Activated CD8-positive, alpha-beta memory T cell treated with anti-CD3 and anti-CD28 coated beads for 48 hours (primary cell): ENCODE measurements at places on chromosomes 7 and 10.

DNA sequence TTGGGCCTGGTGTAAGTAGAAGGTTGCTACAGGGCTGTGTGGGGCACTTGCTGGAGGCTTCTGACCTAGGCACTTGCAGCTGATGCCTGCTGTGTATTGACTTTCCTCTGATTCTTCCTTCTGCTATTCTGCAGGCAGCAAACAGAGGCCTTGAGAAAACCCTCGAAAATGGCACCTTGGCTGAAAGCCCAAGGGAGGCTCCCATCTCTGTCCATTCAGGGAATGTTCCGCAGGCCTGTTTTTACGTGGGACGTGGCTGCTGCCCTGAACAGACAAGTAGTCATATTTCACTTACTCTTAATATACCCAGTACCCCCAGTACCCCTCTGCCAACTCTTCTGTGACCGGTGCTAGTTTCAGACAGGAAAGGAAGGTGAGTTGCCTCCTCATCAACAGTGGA lies 664.7 kb downstream of the INHBA start:
- DNase-seq: no peak

- DNase-seq: no peak
Observed at GRCh38 chr10:13136651-13137050, 24.7 kb upstream of the MCM10 start.

DNA sequence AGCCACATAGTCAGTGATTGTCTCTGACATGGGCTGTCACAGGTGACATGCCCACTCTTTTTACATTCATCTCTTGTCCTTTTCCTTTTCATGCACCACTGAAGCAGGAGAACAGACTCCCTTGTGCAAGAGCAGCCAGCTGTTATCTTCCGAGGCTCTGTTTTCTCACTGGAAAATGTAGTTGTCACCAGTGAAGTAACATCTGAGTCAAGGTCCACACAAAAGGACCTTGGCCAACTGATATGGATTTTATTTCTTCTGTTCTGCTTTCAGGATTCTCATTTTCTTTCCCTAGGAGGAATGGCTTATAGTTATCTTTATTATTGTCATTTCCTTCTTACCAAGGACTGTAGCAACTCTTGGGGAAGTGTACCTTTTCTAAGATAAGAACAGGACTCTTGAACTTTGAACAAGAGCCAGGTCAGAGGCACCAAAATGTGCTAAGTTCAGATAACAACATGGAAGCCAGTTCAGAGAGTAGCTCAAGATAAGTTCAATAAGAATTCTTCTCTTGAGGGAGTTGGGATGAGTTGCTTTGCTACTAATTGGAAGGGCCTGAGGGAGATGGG lies 22.7 kb downstream of the AVPI1 start:
- no peak for DNase-seq

DNA sequence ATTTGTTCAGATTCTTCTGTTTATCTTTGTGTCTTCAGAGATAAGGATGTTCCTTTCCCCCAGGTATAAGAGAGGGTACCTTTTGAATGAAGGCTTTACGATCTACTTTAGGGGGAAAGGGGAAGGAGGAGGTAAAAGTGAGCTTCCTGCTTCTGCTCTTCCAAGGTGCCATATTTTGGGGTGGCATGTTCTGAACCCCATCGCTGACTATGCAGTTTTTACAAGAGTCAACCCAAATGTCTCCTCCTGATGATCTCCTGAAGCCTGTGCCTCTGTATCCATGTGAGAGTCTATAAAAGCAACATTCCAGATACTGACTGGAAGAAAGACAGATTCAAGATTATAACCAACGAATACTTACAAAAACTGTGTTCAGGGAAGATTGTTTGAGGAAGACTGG lies 102.5 kb downstream of the ZNF277 start:
- DNase-seq: no peak

DNA sequence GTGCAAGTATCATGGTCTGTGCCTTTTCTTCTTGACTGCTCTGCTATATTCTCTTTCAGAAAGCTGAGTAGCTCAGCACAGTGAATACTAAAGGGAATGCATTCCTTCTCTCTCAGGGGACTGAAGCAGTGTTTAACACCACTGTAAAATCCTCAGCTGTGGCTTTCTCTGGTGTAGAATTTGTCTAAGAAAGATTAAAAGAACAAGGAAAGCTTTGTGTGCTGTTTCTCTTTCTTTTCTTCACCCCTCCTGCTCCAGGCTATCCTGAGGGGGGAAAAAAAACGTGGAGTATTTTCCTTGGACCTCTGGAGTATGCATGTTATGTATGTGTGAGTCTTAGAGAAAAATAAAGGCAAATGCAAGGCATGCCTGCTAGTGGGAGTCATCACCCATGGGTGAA lies 383.9 kb downstream of the AUTS2 start:
- DNase-seq: no peak

DNA sequence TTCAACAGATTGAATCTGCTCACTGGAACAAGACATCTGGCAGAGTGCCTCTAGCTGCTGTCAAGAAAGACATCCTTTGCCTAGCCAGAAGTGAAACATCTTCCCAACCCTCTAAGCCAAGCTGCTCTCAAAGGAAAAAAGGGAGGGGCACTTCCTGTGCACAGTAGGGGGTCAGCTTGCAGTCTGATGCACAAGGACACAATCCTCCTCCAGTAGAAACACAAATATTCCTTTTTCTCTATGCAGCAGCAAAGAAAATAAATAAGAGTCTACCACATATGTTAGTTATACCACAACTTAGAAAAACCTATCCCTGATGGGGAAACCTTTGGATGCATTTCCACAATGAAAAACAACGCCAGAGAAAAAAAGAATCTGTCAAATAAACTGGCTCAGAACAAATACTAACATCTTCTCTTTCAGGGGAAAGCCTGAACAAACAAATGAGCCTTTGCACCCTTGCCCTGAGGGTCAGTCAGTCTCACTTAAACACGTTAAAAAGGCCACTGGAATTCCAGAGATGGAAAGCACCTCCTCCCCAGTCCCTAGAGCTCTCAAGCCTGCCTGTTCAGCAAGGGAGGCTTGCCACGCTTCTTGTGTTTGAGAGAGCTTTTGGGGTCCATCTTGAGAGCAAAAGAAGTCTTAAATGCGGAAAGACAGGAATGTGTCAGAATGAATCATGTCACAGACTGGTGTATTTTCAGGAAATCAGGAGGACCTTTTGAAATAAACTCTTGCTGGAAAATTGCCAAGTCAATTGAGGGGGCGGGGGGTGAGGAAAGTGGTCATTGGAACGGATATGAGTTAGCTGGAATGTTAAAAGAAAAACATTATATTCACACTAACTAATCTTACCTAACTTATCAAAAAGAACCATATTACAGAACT lies 7.5 kb downstream of the LAMB1 start:
- no peak for DNase-seq

DNA sequence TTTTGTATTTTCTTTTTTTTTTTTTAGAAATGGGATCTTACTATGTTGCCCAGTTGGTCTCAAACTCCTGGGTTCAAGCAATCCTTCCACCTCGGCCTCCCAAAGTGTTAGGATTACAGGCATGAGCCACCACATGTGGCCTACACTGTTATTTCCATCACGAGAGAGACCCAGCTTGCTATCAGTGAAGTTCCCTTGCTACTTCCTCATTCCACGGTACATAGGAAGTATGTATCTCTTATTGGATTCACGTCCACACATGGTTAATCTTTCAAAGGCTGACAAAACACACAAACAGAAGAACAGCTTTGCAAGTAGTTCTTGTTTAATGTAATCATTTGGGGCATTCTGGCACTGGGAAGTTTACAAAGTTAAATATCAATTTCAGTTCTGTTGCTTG lies 50.9 kb downstream of the DCLRE1A start:
- DNase-seq: no peak

DNA sequence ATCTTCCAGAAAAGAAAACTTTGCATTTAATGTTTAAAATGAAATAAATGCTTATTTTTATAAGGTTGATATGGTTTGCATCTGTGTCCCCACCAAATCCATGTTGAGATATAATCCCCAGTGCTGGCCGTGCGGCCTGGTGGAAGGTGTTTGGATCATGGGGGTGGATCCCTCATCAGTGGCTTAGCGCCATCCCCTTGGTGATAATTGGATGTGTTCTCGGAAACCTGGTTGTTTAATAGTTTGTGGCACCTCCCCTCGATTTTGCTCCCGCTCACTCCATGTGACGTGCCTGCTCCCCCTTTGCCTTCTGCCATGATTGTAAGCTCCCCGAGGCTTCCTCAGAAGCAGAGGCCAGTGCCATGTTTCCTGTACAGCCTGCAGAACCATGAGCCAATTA lies 2.4 kb upstream of the MTPAP start:
- DNase-seq: no peak

GRCh38 chr7:144110272-144110671 lies 889 bp downstream of the OR2A2 start:
- no peak for DNase-seq

DNA sequence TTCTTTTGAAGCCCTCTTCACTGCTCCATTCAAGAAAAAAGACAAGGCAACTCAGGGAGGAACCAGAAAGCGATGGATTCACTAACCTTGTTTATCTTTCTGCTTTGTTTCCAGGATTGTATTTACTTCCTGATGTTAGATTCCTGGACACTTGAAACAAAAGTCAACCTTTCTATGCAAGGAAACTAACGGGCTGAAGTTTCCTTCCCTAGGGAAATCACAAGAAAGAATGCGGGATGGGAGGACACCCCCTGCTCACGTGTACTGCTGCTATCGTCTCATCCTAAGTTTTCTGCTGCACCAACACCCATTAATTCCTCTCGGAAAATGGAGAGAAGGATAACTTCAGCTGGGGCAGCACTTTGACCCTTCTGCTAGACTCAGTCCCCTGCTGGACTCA lies 50.3 kb downstream of the ELMO1 start:
- DNase-seq: no peak
